ENCODE measurements at places on chromosomes 1 and 21.
A peak's percentile ranks its signal among the peaks of the same experiment; 100 is the strongest.

DNA sequence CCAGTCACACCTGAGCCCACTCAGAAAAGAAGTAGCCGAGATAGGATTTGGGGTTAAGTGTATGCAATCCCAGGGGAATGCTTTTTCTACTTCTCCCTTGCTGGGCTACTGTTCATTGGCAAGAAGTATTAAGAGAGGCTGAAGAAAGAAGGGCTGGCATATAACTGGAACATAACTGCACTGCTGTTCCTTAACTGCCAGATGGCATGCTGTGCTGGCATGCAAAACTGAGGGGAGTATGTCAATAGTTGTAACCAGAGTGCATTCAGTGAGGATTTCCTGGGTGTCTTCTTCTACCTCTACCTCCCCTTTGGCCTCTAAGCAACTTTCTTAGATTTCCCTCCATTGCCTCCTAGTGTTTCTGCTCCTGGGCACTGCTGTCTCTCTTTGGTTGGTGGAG, 66.4 kb downstream of the TNR start:
- no peak for DNase-seq

DNA sequence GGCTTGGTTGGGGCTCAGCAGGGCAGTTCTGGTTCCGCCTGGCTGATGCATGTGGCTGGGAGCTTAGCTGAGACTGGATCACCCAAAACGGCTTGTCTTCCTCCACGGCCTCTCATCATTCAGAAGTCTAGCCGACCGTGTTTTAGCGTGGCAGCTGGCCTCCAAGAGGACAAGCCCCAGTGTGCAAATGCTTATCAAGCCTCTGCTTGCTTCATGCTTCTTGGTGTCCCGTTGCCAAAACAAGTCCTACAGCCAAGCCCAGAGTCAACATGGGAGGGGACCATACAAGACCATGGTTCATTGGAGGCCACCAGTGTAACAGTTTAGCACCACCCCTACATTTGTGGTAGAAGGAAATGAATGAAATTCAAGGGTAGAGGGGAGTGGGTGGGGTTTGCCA, 10.5 kb upstream of the KDF1 start:
- no peak for DNase-seq

DNA sequence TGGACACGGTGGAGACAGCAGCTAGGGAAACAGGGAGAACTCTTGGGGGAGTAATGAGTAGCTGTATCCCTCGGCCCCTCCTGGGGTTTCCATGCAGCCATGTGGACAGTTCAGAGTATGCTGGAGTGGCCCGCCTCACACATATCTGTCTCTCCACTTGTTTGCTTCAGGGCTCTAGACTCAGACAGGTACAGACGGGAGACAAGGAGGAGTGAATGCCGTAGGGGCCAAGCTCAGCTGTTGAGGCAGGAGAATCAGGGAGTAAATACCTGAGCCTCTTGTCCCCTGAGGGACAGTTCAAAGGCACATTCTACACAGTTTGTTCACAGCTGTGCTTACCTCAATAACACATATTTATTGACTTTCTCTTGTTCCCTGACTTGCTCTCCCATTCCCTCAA, 7.7 kb upstream of the PTGFRN start:
- no peak for DNase-seq

- no peak for DNase-seq
Observed at GRCh38 chr1:65442442-65442841, 22.0 kb downstream of the LEPR start.

GRCh38 chr1:6348511-6349191, 44.9 kb downstream of the ACOT7 start:
- DNase-seq = peak; percentile 25

GRCh38 chr1:101017448-101017847, 8.1 kb downstream of the DPH5 start:
- no peak for DNase-seq

GRCh38 chr1:184615301-184615700, 139.4 kb downstream of the EDEM3 start:
- DNase-seq = no peak

GRCh38 chr1:235563513-235564061, 59.3 kb upstream of the B3GALNT2 start:
- no peak for DNase-seq

DNA sequence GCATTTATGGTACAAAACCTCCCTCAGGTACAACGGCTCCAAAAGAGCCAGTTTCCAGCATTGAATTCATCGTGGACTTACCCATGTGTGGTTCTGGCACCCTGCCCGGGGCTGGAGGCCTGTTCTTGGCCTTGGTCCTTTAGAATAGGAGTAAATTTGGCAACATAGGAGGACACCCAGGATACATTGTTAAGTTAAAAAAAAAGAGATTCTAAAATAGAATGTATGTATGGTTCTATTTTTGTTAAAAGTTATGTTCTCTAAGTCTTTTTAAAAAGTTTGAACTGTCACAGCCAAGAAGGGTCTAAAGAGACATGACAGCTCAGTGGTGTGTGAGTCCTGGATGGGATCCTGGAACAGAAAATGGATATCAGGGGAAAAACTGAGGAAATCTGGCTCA, 25.9 kb downstream of the EPHX1 start:
- DNase-seq = peak; percentile 46

- peak; percentile 57 for DNase-seq
Observed at GRCh38 chr1:55636696-55637095, 421.5 kb upstream of the USP24 start.

DNA sequence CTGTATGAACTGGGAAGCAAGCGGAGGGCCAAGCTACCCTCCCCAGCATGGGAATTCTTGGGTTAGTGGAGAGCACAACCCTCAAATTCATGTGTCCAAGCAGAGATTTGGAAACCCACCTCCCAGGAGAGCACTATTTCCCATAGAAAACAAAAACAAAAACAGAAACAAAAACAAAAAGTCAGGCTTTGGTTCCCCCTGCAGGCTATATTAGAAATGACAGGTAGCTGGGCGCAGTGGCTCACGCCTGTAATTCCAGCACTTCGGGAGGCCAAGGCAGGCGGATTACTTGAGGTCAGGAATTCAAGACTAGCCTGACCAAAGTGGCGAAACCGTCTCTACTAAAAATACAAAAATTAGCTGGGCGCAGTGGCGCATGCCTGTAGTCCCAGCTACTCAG, 10.8 kb downstream of the MINDY1 start:
- no peak for DNase-seq

GRCh38 chr1:156692925-156693847, 12.2 kb downstream of the CRABP2 start:
- DNase-seq = peak; percentile 70

DNA sequence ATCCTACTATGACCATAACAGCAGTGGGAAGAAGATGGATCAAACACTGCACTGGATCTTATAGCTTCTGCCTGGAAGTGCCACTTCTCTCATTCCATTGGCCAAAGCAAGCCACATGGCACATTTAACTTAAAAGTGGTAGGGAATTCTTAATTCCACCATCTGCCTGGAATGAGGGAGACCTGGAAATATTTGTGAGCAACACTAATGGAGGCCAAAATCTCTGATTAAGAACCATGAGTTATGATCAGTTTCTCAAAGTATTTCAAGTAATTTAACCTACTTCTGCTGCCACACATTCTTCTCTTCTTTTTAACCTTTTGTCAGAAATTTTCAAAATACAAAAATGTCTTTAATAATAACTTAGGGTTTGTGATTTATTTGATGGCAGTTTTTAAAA, 154.0 kb upstream of the C1orf87 start:
- DNase-seq = peak; percentile 53

- no peak for DNase-seq
Observed at GRCh38 chr1:228513236-228513900, 26.2 kb downstream of the RNF187 start.

- no peak for DNase-seq
Observed at GRCh38 chr1:155934936-155935590, 850 bp upstream of the KHDC4 start.

DNA sequence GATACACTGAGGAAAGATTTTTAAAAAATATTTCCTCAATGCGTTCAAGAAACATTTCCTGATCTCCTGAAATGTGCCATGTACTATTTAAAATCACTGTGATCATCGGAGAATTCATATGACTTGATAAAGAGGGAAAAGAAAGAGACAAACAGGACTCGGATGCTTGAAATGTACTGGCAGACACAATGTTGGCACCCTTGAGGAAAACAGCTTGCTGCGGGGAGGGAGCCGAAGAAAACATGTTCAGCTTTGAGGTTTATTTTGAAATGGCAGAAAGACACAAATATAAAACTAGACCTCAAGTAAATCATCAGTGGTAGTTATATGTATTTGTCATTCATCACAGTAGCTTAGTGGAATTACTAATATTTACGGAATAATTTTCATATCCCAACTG, 100.9 kb upstream of the BRINP3 start:
- DNase-seq = no peak

GRCh38 chr1:72278461-72278860, 3.9 kb downstream of the NEGR1 start:
- DNase-seq = no peak

DNA sequence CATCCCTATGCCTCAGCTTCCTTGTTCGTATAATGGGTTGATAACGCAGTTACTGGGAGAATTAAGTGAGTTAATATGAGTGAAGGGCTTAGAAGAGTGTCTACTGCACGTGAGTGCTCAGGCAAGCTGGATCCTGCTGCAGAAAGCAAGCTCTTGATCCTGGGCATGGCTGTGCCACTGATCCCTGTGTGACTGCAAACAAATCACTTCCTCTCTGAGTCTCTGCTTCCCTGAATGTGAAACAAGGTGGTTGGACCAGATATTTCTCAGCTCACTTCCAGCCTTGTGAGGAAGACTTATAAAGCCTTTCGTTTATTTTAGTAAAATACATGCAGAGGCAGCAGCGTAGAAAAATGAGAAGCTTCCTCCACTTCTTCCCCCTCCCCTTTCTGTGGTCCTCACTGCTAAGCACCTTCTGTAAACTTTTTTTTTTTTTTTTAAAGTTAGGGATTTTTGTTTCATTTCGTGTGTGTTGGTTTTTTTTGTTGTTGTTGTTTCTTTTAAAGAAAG, 13.8 kb downstream of the PSEN2 start:
- no peak for DNase-seq

DNA sequence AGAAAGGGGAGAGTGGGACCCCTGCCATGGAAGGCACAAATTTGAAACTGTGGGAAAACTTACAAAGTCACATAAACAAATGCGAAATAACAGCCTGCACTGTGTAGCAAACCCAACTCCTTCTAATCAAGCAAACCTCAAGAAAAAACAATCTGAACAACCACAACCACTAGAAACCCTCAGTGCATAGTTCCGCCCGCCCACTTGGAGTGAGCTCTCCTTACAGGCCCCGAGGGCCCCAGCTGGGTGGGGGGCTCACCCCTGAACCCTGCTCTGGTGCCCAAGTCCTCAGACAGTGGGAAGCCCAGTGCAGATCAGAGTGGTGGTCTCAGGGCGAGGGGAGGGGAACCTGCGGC, 931 bp upstream of the MXRA8 start:
- peak; percentile 78 for DNase-seq

- no peak for DNase-seq
Observed at GRCh38 chr1:109208394-109208793, 5.3 kb upstream of the SARS1 start.

- peak; percentile 57 for DNase-seq
Observed at GRCh38 chr1:20725189-20726117, 7.0 kb downstream of the SH2D5 start.

- DNase-seq = no peak
Observed at GRCh38 chr1:207017615-207018559, 14.7 kb downstream of the C1orf116 start.

- no peak for DNase-seq
Observed at GRCh38 chr21:45331531-45332147, 43.9 kb upstream of the POFUT2 start.

DNA sequence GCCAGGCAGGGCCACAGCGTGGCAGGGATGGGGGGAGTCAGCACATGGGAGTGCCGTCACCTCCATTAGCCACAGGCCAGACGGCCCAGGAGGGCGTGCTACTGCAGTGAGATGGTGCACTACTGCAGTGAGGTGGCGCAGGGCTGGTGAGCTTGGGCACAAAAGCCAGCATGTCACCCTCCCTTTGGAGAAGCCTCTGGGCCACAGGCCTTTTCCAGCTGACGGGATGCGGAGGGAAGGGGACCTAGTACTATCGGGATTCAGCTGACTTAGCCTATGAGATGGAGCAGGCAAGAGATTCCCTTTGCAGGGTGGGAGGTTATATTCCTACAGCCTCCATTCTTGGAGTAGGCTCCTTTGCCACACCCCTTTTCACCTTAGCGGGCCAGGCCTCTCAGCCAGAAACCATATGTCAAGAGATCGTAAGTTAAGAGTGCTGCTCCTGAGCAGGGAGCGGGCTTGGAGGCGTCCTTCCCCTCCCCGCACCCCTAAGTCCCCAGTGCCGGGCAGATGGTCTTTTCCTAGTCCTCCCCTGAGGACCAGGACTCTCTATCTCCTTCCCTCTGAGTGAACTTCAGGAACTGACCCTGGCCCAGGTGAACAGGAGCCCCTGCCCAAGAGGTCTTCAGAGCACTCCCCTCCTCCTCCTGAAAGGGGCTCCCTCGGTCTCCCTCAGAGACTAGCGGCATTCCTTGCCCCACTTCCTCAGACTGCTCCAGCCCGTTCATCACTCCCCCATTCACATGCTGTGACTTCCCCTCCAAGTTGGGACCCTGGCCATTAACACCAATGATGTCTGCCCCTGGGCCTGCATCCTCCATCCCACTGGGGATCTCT, 8.2 kb downstream of the NES start:
- no peak for DNase-seq

- DNase-seq = no peak
Observed at GRCh38 chr1:236103059-236103458, 38.2 kb upstream of the NID1 start.
